ENCODE measurements at places on chromosomes 3 and 15.

DNA sequence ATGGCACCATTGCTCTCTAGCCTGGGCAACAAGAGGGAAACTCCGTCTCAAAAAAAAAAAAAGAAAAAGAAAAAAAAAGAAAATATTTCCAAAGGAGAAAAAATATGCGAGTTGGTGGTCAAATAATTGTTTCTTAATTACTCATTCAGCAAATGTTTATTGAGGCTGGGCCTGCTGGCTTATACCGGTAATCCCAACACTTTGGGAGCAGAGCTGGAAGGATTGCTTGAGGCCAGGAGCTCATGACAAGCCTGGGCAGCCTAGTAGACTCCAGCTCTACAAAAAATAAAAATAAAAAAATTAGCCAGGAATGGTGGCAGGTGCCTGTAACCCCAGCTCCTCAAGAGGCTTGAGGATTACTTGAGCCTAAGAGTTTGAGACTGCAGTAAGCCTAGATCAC is 4.1 kb downstream of the KNL1 start:
- DNase-seq = no peak

DNA sequence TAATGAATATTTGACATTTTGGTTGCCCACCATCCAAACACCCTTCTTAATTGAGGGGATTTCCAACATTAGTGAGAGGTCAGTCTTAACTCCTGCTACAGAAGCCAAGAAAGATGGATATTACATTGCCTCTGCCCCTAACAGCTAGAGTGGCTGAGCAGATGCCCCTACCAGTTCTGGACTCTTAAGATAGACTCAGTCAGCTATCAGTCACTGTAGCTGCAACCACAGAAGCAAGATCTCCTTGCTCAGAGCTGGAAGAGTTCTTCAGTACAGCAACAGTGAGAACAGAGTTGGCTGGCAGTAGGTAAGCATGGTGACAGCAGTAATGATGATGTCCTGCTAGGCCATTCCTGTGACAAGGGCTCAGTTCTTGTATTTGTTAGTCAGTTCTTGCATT is 29.4 kb upstream of the TNFSF10 start:
- DNase-seq = no peak

GRCh38 chr15:101651554-101652097 is 555 bp downstream of the TM2D3 start:
- no peak for DNase-seq

DNA sequence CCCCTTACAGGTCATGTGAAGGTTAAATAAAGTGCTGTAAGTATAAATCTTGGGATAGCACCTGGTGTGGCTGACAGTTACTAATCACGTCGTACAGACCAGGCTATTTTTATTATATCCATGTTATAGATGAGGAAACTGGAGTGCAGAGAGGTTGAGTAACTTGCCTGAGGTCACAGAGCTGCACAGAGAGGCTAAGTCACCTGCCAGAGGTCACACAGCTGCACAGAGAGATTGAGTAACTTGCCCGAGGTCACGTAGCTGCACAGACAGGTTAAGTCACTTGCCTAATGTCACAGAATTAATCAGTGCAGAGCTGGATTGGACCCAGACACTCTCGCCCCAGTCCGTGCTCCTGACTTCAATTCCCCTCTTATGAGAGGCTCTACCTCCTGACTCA is 171.5 kb downstream of the NUP210 start:
- DNase-seq = no peak

- DNase-seq = no peak
Measured at GRCh38 chr15:46636206-46636605, 1001.4 kb downstream of the SQOR start.

- no peak for DNase-seq
Measured at GRCh38 chr3:67031986-67032385, 33.9 kb downstream of the KBTBD8 start.

GRCh38 chr15:66254089-66254950 is 770 bp upstream of the MEGF11 start:
- DNase-seq = no peak

GRCh38 chr3:138833899-138834595 is 681 bp downstream of the PIK3CB start:
- peak; percentile 51 for DNase-seq

GRCh38 chr3:61074783-61075182 is 176.5 kb downstream of the FHIT start:
- DNase-seq = no peak

- no peak for DNase-seq
Measured at GRCh38 chr15:37090543-37091175, 9.7 kb downstream of the MEIS2 start.

DNA sequence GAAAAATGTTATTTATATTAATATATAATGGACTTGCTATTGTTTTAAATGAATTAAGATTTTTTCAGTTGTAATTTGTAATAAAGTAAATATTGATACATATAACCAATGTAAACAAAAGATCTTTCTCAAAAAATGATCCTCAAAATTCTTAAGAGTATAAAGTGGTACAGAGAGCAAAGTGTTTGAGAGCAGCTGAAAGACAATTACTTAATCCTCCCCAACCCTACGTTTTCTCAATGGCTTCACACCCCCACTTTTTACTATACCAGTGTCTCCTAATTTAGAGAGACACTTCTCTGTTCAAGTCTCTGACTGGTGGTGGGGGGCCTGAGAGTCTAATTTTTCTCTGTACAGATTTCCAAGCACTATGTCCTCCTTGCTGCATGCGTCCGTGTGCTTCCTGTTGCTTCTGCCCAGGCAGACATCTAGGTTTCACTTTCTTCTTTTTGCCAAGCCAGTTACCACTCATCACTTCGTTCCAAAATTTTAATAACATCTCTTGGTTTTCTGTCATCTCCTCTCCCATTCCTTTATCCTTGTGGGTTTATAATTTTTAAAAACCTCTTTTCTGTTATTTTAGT is 276.3 kb upstream of the DNAJC19 start:
- no peak for DNase-seq

GRCh38 chr3:27985369-27986035 is 255.9 kb upstream of the CMC1 start:
- DNase-seq = no peak

DNA sequence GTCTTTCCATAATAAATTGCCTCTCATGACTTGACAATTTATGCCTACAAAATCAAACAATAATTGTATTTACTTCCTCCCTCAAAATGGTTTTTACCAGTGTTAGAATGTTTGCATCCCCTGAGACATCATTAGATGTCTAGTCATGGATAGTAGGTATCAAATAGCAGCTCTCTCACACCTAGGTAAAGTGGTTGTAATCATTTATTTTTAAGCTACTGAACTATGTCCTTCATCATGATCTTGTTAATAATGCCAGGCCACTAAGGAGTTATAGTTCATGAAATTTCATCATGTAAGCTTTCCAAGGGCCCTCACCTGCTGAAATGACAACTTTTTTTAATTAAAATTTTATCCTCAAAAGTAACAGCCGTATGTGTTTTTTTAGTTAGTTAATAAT is 134.1 kb downstream of the ARPP21 start:
- DNase-seq = no peak

DNA sequence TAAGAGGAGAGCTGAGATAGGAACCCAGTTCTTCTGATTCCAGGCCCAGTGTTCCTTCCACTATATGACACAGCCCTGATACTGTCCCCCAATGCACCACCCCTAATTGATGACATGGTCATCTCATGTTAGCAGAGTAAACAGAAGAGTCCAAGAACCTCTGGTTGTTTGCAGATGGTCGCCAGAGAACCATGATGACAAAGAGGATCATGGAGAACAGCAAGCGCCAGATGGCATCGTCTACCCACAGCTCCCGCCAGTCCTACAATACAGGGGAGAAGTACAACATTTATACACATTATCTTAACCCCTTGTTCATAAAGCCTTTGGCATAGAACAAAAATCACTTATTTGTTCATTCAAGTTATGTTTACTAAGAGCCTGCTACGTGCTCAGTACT is 18.5 kb upstream of the VPS39 start:
- DNase-seq = no peak

DNA sequence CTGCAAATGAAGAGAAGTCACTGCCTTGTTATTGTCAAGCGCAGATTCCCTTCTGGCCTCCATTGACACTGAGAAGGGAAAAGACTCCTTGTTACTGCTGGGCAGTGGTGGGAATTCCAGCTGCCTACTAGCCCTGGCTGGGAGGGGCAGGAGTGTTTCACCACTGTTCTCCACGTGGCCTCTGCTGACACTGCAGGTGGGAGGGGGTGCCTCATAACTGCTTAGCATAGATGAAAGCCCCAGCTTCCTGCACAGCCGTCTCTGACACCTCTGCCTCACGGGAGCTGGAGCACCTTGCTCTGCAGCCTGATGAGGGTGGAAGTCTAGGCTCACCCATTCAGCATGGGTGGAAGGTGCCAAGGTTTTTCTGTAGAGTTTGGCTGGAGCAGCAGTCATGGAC is 52.1 kb downstream of the TM2D3 start:
- DNase-seq = no peak

DNA sequence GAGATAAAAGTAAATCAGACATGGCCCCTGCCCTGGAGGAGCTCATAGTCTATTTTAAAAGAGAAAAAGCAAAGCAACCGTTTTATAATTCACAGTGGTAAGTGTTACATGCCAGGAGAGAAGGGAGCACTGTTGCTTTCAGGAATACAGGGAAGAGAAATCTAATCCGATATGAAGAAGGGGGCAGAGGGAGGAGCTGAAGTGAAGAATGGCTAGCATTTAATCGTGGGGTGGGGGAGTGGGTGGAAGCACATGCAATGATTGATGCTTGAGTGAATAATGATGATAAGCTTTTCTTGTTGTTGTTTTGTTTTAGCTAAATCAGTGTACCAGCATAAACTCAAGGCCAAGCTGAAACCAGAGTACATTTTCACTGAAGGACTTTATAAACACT is 629.5 kb downstream of the MAGI1 start:
- DNase-seq = no peak

GRCh38 chr15:81163961-81164800 is 30.1 kb downstream of the CFAP161 start:
- no peak for DNase-seq

- no peak for DNase-seq
Measured at GRCh38 chr3:61180206-61180605, 71.0 kb downstream of the FHIT start.

DNA sequence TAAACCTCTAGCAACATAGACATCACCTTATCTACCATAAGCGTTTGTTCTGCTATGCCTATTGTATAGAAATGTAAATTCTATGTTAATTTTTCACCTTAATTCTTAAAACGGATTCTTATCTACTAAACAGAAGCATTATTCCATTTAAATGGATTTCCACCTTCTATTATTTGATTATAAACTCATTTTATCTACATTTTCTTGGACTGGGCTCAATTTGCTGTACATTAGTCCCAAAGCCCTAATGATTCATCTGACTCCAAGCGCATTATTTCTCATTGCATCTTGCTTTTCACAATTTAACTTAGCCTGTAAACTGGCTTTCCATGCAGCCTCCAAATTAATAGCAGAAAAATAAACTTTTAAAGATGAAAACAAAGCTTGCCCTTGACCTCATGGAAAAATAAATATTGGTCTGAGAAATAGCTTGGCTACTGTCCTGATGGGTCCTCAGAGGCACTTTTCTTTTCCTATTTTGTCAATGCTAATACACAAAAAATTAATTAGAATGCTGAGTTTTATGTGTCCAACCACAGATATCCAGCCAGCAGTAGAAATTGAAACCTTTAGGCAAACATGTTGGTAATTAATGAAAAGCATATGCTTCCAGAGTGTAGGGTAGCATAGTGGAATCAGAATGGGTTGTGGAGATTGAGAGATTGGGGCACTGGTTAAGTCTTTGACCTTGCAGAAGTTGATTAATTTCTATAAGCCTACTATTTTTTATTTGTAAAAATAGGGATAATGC is 81.4 kb upstream of the CFAP20DC start:
- DNase-seq = no peak

DNA sequence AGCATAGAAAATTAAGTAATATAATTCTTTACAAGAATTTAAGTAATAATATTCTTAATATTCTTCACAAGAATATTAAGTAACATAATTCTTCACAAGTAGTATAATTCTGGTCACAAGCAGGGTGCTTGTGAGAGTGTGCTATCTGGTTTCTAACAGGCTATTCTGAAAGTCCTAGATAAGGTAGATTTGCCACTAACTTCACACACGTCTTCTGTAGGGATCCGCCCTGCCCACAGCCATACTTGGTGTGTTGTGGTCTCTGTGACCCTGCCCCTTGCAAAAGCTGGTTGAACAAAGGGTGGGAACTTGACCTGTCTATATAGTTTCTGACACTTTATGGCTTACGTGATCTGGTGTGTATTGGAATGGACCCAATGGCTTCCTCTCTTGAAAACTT is 253.4 kb upstream of the MDFIC2 start:
- DNase-seq = no peak

DNA sequence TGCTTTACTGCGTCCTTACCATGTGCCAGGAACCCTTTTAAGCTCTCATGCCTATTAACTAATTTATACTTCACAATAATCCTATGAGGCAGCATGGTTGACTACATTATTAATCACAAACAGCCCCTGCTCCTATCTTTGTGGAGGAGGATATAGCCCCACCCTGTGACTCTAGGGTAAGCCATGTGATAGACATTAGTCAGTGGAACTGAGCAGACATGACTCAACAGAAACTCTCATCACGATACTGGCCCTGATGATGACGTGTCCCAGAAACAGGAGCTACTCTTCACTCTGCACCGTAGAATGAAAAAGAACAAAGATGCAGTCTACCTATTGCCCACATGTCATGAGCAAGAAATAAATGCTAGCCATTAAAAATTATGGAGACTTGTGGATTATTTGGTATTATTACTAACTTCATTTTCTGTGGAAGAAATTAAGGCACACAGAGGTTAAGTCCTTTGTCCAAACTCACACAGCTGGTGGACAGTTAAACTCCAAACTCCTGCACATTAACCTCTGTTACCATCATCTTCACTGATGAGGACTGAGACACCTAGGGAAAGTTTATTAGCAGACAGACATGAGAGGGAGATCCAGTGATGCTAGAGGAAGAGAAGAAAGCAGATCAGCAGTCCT is 51.2 kb downstream of the CFAP20DC start:
- DNase-seq = no peak

- no peak for DNase-seq
Measured at GRCh38 chr15:22795206-22796063, 9.0 kb downstream of the NIPA1 start.

GRCh38 chr3:184358921-184359350 is 2.5 kb downstream of the CLCN2 start:
- no peak for DNase-seq

DNA sequence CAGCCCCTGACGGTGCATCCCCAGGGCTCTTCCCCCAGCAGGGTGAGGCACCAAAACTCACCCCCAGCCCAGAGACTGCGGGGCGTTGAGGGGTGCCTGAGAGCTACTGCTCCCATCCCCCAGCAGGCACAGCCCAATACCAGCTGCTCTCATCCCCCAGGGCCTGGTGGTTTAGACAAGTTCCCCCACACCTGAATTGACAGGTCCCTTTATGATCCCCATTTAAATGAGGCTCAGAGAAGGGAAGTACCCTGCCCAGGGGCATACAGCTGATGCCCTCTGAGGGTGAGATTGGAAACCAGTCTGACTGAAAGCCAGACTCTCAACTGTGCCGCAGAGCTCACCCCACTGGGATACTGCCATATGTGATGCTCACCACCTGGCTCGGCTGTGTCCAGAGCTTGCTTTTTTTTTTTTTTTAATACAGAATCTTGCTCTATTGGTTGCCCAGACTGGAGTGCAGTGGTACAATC is 20.1 kb downstream of the DUSP7 start:
- DNase-seq = no peak

Measured in CD4-positive, alpha-beta T cell treated with Interleukin-6 at 100 ng/mL for 8 hours (primary cell).